Thoracic aorta (tissue), 2 donors: ENCODE measurements at places on chromosomes 7 and 10.

DNA sequence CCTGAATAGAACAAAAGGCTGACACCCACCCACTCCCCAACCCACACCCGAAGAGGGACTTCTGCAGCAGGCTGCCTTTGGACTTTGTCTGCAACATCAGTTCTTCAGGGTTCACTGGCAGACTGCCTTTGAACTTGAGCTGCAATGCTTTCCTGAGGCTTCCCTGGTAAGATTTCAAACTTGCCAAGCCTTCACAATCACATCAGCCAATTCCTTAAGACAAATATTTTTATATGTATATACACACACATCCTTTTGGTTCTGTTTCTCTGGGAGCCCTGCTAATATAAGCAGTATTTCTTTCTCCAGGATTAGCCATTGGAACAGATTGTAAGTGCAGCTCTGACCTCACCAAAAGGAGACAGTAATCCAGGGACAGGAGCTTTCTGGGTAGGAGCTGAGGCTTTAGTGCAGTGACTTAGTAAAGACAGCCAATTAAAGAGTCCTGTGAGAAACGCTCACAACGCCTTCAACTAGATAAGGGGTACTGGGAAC lies 55.6 kb upstream of the KMT2E start:
- DNase-seq, result no peak

- no peak for DNase-seq
Observed at GRCh38 chr7:151833213-151833651, 43.7 kb downstream of the PRKAG2 start.

DNA sequence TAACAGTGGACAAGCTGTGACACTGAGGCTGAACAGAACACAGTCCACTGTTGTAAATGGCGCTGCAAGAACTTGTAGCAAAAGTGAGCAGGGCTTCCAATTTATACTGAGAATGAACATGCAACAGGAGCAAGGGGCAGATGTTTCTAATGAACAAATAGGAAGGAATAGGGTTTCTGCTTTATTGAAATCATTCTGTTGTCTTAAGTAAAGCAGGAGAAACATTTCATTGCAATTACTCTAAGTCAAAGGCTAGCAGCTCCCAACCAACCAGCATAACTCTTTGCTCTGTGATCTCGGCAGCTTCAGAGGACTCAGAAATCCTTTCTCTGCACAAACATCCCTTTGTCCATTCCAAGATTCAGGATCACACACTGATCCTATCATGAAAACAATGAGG lies 236.2 kb upstream of the PRSS58 start:
- DNase-seq, result no peak

DNA sequence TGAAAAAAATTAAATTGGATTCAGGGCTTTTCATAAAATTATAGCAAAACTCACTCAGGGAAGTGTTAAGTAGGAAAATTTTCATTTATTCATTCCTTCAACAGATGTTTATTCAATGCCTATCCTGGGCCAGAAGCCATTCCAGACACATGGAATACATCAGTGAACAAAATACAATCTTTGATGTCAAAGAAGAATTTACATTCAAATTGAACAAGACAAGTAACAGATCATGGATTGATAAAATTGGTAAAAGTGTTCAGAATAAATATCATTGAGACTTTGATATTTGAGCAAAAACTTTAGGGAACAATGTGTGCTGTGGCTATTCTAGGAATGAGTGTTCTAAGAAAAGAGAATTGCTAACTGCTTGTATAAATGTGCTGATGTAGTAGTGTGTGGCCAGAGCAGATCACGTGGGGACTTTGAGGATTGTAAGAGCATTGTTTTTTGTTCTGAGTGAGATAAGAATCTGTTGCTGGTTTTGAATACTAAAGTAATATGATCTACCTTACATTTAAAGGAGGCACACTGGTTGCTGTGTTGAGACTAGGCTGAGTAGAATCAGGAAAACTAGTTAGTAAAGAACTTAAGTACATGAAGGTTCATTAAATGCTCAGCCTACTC lies 957.2 kb downstream of the PCDH15 start:
- DNase-seq, result no peak

DNA sequence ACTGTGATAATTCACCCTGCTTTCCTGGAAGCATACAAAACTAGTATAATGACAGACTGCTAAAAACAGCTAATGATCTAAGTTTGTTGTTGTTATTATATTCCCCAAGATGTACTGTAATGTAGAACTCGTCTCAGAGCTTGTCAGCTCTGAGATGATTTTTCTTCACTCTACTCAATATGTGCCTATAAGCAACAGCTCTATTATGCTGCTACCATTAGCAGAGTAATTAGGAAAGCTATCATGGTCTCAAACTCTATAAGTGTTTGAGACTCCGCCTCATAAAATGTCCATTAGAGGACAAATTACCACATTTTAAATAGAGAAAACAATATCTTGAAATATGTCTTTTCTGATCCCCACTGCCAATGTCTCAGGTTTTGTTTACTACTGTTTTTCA lies 476.5 kb upstream of the PCDH15 start:
- no peak for DNase-seq

GRCh38 chr7:130932088-130932487 lies 198.1 kb upstream of the KLF14 start:
- DNase-seq, result no peak

DNA sequence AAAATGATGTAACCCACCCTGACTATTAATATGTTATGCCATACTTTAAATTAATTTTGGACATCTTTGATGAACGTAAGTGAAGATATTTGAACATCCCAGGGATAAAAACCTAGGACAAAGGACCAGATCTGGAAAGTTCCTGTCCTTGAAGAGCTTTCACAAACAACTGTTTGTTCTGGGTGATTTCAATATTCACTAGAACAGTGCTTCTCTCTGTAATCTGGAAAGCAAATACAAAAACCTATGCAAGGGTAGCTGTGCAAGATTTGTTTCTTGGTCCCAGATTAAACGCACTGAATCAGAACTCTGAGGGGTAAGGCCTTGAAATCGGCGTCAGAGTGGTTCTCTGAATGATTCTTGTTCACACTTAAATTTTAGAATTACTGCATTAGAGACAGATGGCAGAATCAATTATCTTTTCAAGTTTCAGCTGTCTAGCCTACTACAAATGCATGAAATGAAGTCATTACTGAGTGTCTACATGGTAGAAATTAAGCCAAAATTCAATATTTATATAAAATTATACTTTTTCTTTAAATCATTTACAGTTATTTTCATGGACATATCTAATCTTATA lies 69.6 kb upstream of the CSTF2T start:
- DNase-seq, result no peak

DNA sequence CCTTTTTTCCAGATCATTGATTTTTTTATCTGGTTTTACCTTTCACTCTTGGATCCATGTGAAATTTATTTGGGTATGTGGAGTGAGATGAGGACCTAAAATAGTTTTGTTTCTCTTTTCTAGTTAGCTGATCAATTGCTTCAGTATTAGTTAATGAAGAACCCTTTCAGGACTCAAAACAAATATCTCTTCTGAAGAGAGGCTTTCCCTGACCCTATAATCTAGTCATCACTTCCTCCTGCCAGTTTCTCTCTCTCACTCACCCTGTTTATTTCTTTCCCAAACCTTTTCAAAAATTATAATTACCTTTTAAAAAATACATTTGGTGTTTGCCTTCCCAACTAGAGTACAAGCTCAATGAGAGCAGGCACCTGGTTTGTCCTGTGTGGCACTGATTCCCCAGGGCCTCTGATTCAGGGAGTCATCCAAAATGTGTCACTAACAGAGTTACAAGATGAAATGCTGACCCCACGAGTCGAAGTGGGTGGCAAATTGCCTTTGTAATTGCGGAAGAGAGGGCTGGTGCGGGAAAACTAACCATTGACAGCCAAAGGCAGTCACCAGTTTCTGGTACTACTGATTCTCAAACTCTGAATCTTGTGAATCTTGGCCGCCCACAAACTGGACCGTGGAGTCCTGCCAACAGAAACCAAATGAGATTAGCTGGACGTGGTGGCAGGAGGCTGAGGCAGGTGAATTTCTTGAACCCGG lies 2.4 kb downstream of the TMEM140 start:
- DNase-seq, result no peak

DNA sequence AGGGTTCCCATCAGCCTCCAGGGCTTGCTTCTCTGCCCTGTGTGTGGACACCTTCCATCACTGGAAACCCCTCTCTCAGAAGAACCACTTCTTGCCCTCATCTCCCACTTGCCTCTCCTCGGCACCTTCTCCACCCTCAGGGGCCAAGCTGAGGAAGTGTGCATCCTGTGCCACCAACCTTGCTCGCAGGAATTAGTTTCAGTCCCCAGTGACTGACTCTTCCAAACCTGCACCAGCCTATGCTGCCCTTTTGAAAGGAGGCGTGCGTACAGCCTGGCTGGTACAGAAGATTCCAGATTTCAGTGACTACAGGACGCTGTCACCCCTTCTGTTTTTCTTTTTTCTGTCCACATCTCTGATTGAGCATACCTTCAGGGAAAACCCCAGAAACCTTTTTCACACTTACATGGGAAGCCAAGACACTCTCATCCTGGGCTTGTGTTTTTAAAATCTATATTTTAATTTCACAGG lies 67.1 kb downstream of the IKZF1 start:
- DNase-seq, result no peak

DNA sequence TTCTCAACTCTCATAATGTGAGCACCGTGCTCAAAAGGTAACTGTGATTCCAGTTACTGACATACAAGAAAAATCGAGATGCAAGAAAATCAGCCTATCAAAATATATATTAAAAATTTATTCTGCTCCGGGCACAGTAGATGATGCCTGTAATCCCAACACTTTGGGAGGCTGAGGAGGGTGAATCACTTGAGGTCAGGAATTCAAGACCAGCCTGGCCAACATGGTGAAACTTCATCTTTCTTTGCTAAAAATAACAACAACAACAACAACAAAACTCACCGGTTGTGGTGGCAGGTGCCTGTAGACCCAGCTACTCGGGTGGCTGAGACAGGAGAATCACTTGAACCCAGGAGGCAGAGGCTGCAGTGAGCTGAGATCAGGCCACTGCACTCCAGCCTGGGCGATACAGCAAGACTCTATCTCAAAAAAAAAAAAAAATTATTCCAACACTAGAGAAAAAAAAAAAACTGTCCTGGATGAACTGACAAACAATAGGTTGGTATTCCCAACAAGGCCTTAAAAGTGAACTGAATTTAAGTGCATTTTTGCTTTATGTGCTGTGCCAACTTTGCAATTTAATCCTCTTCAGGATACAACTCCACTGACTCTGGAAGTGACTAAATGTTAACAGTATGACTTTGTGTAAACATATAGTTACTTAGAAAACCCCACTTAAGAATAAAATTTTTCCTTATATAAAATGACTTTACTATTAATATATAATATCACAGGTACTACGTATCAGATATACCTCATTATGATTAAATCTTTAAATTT lies 51.1 kb downstream of the JMJD1C start:
- DNase-seq, result no peak

DNA sequence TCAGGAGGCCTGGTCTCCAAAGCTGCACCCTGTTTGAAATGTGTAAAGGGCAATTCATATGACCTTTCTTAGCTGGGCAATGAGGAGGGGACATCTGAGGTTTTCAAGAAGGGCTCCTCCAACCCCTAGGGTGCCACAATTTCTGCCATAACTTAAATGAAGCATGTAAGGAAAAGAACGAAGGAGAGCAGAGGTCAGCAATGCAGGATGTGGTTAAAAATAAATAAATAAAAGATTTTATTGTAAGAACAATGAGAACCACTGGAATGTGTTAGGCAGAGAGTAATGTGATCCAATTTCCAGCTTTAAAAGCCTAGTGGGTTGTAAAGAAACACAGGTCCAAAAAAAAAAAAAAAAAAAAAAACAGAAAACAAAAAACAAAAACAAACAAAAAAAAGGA lies 673.1 kb downstream of the TNS3 start:
- no peak for DNase-seq
